Glutamatergic neuron (in vitro differentiated cells): ENCODE measurements at places on chromosomes 3 and 15.
A peak's percentile ranks its signal among the peaks of the same experiment; 100 is the strongest.

- no peak for DNase-seq
These were observed 62.1 kb upstream of the XCR1 start for GRCh38 chr3:46089237-46090011.

GRCh38 chr15:77384589-77385359 lies 35.1 kb downstream of the PEAK1 start:
- DNase-seq: no peak

GRCh38 chr3:133570139-133570936 lies 3.1 kb upstream of the CDV3 start:
- DNase-seq: no peak

DNA sequence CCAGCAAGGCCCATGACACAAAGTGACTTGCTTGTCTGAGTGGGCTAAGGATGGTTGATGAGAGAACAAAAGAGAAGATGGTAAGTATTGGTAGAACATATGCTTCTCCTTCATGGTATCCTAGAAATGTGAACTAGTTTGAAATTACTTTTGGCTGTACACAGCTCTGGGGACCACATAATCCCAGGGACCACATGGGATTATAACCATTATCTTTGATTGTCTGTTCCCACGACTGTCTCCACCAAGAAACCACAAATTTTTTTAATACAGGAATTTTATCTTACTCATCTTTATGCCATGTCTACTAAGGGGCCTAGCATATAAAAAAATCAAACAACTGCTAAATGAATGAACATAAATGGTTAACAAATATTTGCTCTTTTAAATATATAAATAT lies 155.3 kb upstream of the PRICKLE2 start:
- DNase-seq: no peak

DNA sequence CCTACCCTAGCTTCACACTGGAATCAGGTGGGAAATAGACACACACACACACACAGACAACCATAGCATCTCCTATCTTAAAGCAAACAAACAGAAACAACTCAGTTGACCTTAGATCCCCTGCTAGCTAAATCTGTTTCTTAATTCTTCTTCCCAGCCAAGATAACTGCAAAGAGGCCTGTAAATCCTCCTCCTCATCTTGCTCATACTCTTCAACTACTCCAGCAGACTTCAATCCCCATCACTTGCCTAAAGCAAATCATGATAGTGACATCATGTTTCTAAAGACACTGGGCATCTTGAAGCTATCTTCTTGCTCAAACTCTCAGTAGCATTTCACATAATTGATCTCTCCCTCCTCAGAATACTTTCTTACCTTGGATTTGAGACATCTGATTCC lies 303.0 kb downstream of the RBMS3 start:
- DNase-seq: no peak

DNA sequence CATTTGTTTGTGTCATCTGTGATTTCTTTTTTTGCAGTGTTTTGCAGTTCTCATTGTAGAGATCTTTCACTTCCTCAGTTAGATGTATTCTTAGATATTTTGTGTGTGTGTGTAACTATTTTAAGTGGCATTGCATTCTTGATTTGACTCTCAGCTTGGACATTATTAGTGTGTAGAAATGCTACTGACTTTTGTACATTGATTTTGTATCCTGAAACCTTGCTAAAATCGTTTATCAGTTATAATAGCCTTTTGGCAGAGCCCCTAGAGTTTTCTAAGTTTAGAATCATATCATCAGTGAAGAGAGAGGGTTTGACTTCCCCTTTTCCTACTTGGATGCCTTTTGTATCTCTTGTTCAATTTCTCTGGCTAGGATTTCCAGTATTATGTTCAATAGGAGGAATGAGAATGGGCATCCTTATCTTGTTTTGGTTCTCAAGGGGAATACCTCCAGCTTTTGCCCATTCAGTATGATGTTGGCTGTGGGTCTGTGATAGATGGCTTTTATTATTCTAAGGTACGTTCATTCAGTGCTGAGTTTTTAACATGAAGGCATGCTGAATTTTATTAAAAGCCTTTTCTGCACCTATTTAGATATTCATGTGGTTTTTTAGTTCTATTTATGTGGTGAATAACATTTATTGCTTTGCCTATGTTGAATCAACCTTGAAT lies 211.7 kb downstream of the MBNL1 start:
- no peak for DNase-seq

GRCh38 chr3:46325645-46326300 lies 28.1 kb upstream of the CCR2 start:
- DNase-seq: no peak

- DNase-seq: no peak
These were observed 22.9 kb downstream of the PDIA5 start for GRCh38 chr3:123089611-123090331.

- peak; percentile 75 for DNase-seq
These were observed at the start of gene CHST13 for GRCh38 chr3:126523745-126524428. Gene CHST13 (plus strand): TSS chr3:126524155. CDS start chr3:126524333, 178 bp downstream.

GRCh38 chr3:31311559-31311958 lies 221.2 kb upstream of the STT3B start:
- DNase-seq: no peak

DNA sequence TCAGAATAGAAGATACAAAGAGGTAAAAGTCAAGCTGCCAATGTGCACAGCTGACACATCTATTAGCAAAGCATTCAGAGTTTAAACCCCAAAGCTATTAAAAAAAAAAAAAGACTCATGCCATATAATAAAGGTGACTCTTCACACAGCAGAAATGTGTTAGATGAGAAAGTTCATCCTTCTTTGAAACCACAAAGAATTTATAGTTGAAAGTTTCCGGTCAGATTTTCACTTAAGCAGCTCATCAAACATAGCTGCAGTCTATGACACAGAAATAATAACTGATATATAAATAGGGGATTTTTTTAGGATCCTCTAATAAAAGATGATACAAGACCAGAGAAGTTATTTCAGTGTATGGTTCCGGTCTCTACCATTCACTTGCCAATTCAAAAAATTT lies 76.6 kb downstream of the WWTR1 start:
- no peak for DNase-seq

DNA sequence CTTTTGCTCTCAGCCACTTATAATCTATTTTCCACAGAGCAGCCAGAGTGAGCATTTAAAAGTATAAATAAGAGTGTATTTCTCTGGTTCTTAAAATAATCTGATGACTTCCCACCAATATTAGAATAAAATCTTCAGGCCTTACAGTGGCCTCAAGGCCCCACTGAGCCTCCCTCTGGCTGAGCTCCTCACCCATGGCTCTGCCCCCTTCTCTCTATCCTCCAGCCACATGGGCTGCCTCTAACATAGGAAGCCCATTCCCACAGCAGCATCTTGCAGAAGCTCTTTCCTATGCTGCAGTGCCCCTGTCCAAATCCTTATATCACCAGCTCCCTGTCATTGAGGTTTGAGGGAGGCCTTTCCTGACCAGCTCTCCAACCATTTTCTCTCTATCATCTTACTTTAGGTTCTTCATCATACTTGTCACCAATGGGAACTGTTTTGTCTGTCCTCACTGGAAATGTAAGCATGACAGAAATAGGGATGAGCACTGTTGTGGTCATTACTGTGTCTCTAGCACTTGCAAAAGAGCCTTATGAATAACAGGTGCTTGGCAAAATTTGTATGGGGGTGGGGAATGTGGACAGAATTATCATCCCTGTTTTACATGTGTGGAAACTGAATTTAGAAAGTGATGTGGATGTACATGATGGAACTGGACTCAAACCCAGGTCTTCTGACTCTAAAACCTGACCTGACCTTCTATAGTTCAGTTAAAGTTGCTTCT lies 250.6 kb downstream of the NR1D2 start:
- DNase-seq: no peak
